Stimulated activated CD8-positive, alpha-beta memory T cell treated with anti-CD3 and anti-CD28 coated beads, Interleukin-2, amount 100 ng/mL, for 1 hour (primary cell): ENCODE measurements at places on chromosomes 5 and 9.

- no peak for DNase-seq
Measured at GRCh38 chr9:3704890-3705289, 179.1 kb upstream of the RFX3 start.

- no peak for DNase-seq
Measured at GRCh38 chr5:62771341-62771740, 192.7 kb downstream of the LRRC70 start.

DNA sequence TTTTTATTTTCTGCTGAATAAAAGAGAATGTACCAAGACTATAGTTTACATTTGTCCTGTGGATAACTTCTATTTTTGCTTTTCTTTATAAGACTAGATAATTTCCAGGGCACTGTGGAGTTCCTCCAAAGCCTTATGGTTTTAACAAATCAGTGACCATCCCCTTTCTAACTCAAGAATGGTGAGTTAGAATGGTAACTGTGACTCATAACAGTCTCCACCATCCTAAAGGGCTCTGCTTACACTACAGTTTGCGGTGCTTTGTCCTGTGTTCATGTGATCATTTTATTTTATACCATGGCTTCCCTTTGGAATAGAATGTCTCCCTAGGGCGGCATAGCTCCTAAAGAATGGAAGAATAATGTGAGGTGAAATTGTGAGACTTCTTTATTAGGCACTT is 30.2 kb downstream of the WDR36 start:
- DNase-seq = no peak

DNA sequence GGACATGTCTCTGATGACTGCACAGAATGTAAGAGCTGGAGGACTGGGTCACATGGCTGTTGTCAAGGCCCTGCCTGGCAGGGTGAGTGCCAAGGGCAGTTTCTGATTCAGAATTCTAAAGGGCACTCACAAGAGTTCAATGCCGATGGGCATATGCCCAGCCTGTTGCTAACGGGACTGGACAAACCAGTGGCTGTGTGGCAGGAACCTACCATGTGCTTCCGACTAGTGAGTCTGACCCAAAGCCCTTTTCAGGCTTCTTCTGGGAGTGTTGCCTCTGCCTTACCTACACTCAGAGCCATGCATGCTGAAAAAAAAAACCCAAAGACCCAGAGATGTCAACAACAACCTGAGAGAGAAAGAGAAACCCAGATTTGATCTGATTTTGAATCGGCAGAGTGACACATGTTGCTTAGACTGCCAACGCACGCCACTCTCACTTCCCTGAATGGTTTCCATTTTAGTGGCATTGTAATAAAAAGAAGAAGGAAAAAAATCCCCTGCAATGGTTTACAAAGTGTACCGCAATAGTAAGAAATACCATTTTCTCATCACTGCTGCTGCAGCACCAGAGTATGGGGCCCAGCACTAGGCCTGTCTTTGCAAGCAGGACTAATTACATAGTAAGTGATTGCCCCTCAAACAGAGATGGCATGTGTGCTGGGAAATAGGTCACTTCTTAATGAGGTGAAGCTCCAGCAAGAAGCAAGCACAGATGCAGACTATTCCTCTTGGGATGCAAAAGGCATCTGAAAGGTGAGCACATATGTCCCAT is 194.3 kb downstream of the PALM2AKAP2 start:
- DNase-seq = no peak

- no peak for DNase-seq
Measured at GRCh38 chr9:110287289-110287680, 31.0 kb upstream of the TXN start.

GRCh38 chr9:76116913-76117312 is 226.4 kb downstream of the PCSK5 start:
- DNase-seq = no peak

GRCh38 chr9:72460342-72461312 is 60.8 kb upstream of the TMC1 start:
- DNase-seq = no peak

DNA sequence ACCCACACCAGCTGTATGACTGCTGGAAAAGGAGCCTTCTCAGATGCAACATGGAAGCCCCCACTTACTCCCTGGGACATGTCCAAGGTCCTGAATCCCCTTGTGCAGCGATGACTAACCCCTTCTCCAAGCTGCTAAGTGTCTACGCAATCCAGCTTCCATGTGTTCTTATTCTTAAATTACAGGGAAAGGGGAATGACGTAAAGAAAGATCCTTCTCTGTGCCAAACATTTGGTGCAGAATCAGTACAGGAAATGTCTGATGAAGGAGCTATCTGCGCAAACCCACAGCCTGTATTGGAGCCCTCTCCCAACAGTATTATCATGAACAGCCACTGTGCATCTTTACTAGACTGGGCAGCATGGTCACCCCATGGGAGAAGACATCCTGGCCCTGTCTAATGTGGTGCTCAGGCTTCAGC is 183.2 kb downstream of the FRMD3 start:
- DNase-seq = no peak

DNA sequence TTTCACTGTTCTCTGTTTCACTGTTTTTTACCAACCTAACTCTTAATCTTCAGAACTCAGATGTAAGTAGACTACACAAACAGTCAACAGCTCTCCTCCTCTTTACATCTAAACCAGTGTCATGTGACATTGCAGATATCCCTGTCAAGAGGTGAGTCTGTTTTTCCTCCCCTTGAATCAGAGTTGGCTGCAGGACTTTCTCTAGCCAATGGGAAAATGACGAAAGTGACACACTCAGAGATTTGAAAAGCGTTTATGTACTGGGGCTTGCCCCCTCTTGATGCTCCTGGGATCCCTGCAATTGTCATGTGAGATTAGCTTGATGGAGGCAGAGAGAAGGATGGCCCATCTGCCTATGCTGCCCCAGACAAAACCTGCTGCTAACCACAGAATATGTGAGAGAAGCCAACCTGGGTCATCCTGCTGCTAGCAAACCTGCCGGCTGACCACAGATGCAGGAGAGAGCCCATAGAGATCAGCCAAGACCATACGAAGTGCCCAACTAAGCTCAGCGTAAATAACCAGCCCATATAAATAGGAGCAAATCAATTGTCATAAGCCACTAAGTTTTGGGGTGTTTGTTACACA is 111.1 kb downstream of the ASTN2 start:
- no peak for DNase-seq

DNA sequence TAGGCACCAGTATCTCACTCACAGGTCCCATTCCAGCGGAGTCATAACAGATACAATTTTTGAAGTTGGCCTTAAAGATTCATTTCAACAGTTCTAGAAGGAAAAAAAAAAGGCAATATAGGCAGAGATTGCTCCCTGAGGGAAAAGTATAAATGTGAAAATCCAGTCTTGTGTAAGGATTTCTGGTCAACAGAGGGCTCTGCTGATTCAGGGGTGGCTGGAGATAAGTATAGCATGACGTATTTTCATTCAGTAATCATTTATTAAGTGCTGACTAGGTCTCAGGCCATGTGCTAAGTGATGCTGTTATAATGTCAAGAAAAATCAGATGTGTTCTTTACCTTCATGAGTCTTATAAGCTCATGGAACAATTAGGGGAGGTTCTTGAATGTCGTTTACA is 377.3 kb upstream of the MEF2C start:
- DNase-seq = no peak

GRCh38 chr5:14321936-14322335 is 178.8 kb downstream of the TRIO start:
- no peak for DNase-seq

GRCh38 chr5:16913187-16914107 is 22.6 kb downstream of the MYO10 start:
- DNase-seq = no peak

DNA sequence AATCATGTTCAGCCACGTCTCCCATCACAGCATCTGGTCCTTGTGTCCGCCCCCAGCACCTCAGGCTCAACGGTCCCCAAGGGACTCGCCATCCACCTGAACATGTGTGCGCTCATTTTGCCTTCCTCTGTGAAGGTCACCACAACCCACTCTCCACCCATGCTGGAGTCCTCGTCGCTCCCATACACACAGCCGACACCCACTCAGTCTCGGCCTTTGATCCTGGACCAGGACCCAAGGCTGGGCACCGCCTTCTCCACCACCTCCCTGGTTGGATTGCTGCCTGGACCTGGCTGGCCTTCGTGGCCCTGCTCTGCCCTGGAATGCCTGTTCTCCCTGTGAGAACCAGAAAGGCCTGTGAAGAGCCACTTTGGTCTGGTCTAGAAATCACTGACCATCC is 60.3 kb downstream of the UBE2QL1 start:
- no peak for DNase-seq

- DNase-seq = no peak
Measured at GRCh38 chr9:111961009-111961408, 64.4 kb downstream of the UGCG start.

DNA sequence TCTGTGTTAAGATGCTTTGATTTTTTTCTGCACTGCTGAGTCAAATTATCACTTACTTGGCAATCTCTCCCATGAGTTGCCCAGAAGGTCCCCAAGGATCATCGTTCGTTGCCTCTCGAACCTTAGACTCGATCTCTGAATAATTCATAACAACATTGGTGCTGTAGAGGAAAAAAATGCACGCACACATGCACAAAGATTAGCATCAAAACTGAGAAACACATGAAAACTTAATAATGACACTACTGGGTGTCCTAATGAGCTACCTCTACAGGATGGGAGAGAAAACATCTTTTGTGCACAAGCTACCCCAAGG is 41.6 kb downstream of the CLINT1 start:
- no peak for DNase-seq

GRCh38 chr9:98955259-98955658 is 11.6 kb downstream of the COL15A1 start:
- no peak for DNase-seq

GRCh38 chr5:129670957-129671500 is 76.9 kb upstream of the MINAR2 start:
- no peak for DNase-seq

- no peak for DNase-seq
Measured at GRCh38 chr9:14272927-14273528, 40.9 kb downstream of the NFIB start.

DNA sequence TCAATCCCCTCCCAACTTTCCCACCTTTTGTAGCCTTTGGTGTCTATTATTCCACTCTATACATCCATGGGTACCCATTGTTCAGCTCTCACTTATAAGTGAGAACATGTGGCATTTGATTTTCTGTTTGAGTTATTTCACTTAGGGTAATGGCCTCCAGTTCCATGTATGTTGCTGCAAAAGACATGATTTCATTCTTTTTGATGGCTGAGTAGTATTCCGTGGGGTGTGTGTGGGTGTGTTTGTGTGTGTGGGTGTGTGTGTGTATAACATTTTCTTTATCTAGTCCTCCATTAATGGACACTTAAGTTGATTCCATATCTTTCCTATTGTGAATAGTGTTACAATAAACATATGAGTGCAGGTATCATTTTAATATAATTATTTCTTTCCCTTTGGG is 157.5 kb upstream of the FSTL4 start:
- DNase-seq = no peak

DNA sequence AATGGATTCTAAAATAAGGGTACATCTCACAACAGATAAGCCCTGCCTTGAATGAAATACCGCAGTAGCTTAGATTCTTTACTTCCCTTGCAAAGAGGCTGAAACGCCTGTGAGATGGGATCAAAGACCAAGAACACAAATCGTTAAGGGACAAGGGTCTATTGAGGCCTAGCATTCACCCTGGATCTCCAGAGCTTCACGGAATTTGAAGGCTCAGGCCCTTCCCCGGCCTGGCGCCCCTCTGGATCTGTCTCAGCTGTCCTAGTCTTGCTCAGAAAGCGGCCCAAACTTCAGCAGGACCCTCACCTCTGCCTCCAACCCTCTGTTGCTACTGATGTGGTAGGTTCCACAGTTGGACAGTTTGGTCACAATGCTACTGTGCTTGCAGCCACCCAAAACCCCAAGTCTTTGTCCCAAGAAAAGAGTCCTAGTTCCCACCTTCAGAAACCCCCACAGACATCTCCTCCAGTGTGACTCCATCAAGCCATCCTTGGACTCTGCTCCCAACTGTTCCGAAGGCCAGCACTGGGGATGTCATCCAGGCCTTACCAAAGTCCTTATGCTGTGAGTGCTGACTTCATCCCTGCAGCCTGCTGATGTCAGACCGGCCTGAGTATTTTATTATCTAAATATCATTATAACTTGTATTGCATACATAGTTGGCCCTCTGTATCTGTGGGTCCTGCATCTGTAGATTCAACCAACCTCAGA is 9.4 kb downstream of the CORO2A start:
- DNase-seq = no peak

DNA sequence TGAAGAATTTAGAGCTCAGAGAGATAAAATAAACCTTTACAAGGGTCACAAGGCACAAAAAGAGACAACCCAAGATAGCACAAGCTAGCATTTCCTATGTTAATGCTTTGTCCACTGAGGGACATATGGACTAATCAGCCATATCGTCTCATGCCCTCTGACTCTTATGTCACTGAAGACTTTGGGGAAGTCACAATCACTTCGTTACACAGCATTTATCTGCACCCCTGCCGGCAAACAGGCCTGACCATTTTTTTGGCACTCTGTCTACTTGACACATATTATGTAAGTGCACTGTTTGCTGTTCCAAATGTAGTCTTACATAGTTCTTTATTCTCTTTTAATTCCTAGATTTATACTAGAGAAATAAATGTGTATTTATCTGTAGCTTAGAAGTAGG is 13.9 kb upstream of the BNC2 start:
- DNase-seq = no peak

DNA sequence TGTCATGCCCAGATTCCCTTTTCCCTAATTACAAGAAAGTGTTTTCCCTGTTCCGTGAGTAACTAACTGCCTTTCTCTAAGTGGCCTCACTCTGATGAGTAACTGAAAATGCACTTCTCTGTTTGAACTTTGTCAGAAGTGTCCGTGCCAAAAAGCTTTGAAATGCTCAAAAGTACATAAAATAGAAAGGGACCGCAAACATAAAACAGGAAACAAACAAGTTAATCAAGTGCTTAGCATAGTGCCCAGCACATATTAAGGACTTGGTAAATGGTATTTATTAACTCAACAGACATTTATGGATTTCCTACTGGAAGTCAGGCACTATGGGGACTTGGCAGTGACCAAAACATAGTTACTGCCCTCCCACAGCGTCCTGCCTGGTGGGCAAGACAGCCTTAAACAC is 22.3 kb downstream of the AQP3 start:
- DNase-seq = no peak

DNA sequence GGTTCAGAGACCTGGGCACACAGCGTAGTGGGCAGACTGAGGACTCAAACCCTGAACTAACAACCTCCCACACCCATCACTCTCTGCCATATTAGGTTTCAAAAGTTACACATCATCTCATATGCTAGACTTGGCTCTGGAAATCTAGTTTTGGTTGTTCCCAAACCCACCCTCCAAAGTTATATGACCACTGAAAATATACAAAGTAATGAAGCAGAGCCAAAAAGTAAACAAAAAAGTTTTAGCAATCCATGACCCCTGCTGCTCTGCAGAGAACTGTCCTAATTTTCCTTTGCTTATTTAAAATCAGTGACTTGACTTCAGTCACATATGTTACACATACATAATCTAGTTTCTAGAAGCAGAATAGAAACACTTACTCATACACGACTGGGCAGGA is 155.6 kb upstream of the TAS2R1 start:
- DNase-seq = no peak

GRCh38 chr5:93924628-93925027 is 183.2 kb upstream of the POU5F2 start:
- DNase-seq = no peak

GRCh38 chr5:137370096-137371071 is 128.7 kb downstream of the SPOCK1 start:
- no peak for DNase-seq
